ENCODE measurements at places on chromosomes 11 and 22.

- no peak for DNase-seq
These were observed 749.8 kb upstream of the ARHGAP42 start for GRCh38 chr11:99937330-99937729.

DNA sequence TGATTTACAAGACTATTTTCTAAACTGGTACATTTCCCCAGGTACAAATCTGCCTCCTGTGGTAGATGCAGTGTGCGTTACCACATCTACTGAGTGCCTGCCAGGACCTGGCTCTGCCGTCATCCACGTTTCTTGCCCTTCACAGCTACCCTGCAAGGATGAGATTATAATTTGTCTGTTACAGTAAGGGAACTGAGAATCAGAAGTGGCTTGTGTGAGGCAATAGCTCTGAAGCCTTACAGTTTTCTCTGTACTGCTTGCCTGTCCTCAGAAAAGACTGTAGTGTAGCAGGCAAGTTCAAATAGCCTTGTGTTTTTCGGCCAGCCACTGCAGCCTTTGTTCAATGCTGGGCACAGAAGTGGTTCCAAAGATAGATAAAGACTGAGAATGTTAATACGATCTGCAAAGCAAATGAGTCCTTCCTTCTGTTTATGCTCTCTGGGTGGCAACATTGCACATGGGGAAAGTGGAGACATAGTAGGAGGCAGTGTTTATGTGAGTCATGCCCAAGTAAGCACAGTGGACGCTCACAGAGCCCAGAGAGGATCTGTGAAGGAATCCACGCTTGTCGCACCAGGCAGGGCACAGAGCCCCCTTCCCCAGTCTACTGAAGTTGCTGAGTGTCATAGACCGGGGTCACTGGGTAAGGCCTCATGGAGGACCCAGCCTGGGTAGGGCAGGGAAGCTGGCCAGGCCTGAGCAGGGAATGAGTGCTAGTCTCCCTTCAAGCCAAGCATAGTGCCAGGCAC, 49.1 kb downstream of the MICAL2 start:
- DNase-seq, result no peak

- no peak for DNase-seq
These were observed 2.5 kb downstream of the TAF10 start for GRCh38 chr11:6609502-6610015.

- DNase-seq, result peak; percentile 87
These were observed 26.7 kb downstream of the UPB1 start for GRCh38 chr22:24521791-24522245.

DNA sequence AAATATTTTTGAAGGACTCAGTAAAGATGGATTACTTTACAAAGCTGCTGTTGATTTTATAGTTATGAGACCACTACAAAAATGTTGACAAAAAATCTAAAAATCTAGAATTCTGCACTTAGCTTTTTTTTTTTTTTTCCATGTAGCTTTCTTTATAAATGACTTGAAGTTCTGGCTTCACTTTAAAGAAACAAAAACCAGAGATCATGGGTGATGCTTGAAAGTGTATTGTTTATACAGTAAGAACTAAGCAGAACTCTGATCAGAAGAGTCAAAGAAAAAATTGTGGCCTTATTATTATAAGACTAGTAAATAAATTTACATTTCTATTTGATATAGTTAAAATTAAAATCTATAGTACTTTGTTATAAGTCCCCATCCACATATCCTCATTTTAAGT, 301.7 kb downstream of the BLID start:
- DNase-seq, result no peak

DNA sequence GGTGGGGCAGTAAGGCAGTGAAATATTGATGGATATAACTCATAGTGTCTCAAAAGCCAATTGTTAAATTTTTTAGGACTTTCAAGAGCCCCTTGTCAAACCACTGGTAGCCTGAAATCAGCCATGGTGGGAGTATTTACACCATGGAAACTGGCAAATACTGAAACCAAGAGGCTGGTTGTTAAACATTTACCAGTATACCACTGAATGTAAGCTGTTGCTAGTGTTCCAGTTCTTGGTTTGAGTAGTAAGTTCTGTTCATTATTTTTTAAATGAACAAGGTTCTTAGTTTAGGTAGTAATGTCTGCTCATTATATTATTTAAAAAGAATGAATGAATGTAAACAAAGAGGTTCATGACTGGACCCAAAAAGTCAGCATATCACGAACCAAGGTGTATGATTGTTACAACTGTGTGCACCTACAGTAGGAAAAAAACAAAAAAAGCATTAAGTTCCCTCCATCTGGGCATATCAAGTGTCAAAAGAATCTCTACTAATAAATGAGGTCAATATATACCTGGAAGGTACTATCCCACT, 4.5 kb upstream of the EIF3F start:
- no peak for DNase-seq

DNA sequence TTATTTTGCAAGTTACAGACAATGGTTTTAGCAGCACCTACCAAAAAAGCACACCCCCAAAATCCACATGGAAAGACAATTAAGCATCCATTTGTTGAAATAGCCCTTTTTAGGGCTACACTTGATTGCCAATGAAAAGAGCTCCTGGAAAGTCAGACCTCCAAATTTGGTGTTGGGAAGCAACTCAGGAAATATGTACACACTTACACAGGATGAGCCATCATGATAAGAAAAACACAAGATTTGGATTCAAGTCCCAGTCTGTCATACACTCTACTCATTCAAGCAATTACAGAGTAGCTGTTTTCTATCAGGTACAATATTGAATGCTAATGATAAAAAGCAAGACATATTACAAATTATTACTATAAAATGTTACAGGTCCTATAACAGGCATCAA, 31.5 kb downstream of the FAM168A start:
- no peak for DNase-seq

DNA sequence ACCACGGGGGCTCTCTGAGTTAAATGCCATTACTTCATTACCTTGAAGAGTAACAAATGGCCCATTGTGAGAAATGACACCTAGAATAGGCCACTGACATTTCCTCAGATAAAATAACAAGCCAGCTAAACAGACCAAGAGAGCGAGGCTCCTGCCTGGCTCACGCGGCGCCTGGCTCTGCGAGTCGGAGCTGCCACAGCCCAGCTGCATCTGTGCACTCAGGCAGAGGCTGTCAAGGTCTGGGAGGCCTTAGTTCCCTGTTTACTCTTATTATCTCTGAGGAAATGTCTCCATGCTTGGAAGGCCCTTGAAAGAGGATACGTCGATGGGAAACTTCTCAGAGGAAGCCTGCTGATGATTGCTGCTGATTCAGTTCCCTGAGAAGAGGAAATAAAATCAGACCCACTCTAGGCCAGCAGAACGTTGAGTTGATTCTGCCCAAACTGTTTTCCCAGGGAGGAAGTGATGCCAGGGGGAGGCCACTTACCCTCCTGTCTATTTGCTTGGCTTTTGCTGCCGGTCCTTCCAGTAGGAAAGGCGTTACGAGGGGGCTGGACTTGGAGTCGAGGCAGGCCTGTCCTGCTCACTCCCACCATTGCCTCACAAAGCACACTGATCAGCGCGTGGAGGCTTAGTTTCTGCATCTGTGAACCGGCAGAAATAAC, 208.8 kb downstream of the TBC1D22A start:
- peak; percentile 49 for DNase-seq

GRCh38 chr11:1766719-1767398, 3.1 kb upstream of the CTSD start:
- DNase-seq, result no peak

GRCh38 chr11:69296890-69297786, 3.2 kb downstream of the MYEOV start:
- peak; percentile 93 for DNase-seq

DNA sequence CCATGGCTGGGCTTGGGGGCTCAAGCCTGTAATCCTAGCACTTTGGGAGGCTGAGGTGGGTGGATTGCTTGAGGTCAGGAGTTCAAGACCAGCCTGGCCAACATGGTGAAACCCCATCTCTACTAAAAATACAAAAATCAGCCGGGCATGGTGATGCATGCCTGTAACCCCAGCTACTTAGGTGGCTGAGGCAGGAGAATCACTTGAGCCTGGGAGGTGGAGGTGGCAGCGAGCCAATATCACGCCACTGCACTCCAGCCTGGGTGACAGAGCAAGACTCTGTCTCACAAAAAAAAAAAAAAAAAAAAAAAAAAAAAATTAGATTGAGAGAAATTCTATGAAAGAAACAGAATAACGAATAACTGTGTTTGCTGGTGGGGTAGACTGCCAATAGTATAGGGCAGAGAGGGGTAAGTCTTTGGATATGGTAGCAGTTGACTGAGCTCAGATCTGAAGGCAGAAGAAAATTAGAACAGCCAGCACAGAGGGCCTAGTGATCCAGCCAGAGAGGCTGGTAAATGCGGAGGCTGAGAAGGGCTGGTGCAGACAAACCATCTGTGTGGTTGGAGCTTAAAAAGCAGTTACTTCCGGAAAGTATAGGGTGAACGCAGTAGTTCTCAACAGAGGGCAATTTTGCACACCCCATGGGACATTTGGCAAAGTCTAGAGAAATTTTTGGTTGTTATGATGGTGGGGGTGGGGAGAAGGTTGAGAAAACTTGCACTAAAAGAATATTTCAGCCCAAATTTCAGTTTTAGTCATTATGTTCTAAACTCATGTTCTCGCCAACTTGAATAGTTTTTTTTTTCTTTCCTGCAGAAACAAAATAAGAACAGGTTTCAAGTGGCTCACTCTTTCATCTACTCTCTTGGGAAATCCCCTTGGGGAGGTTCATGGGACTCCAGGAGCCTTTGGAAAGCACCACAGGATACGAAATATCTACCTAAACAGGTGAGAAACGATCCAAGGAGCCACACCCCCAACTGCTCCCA, 1.6 kb upstream of the HORMAD2 start:
- DNase-seq, result no peak

GRCh38 chr11:103680826-103681225, 355.6 kb upstream of the DDI1 start:
- DNase-seq, result no peak

- DNase-seq, result peak; percentile 54
These were observed 30.1 kb downstream of the ATG16L2 start for GRCh38 chr11:72844356-72844755.

DNA sequence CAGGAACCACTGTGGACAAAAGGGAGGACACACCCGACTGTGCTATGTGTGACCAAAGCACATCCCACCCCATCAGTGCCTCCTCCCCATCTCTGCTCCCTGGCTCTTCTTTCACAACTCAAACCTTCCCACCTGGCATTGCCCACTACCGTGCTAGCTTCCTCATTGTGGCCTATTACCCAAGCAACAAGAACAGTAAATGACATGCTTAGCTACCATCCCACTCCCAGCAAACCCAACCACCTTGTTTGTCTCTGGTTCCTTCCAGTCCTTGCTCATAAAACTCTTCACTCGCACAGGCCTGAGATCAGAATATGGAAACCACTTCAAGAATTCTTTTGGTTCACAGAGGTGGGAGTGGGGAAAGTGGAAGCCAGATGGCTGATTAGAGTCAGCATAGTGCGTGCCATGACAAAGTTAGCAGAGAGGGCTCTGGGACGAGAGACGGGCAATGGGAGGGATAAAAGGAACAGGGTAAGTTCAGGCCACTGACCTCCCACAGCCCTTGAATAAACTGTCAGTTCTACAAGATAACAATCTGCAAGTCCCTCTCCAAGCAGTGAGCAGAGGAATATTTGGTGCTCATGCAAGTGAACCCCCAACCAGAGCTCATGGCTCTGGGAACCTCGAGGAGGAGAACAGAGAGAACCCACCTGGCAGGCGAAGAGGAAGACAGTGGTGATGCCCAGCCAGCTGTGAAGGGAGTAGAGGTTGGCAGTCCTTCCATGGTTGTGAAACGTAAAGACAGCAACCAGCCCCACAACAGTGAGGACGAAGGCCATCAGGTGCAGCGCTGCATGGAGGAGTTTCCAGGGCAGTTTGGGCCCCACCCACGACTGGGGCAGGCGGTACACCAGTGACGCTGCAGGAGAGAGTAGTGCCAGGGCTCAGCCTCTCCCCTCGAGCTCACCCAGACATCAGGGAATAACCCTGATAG, 8.3 kb downstream of the CYB561A3 start:
- no peak for DNase-seq

GRCh38 chr11:30585125-30585891, 845 bp downstream of the MPPED2 start:
- no peak for DNase-seq

GRCh38 chr11:46370253-46370652, 11.2 kb upstream of the MDK start:
- no peak for DNase-seq

GRCh38 chr11:1153951-1154493, 3.7 kb upstream of the MUC5AC start:
- no peak for DNase-seq

DNA sequence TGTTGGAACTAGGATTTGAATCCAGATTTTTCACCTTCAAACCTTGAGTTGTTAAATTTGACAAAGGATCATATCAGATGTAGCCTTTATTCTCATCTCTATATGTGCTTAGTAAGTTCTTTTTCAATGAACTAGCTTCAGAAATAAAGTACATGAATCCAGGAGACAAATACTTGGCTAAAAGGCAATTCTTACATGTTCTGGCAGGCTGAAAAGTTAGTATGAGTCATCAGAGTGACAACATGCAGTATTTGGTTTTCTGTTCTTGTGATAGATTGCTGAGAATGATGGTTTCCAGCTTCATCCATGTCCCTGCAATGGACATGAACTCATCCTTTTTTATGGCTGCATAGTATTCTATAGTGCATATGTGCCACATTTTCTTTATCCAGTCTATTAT, 40.4 kb downstream of the BBOX1 start:
- no peak for DNase-seq

- DNase-seq, result peak; percentile 36
These were observed 51.5 kb downstream of the FAM181B start for GRCh38 chr11:82682003-82682751.

- peak; percentile 21 for DNase-seq
These were observed 44.9 kb downstream of the WNT11 start for GRCh38 chr11:76161261-76161961.

DNA sequence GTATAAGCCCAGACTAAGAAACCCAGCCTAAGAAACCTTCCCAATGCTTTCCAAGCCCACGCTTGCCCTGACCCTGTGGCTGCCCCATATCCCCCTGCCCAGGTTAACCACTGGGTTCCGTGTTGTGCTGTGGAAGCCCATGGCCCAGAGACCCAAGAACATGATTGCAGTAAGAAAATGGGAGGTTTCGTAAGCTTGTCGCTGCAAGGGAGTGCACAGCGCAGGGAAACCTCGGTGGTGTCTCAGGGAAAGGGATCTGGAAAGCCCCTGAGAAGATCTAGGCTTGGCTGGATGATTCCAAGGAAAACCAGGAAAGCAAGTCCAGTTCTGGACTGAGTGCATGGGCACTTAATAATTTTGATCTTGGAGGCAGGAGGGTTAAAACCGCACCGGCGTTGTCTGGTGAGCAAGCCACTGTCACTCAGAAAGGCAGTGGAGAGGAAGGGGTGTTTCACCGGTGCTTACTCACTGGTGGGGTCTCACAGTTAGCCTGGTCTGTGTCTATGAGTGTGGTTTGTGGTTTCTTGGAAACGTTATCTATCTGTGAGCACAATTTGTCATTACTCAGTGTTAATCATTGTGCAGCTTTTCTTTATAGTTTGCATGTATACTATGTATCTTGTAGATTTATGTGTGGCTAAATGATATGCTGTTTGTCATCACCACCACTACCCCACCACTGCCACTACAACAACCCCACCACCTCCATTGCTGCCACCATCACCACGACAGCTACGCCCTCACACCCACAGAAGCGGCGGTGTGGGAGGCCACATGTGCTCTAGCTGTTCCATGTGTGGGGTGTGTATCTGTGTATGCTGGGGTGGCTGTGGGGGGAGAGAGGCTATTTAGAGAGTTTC, 53.3 kb upstream of the PRDM11 start:
- no peak for DNase-seq

- no peak for DNase-seq
These were observed 12.7 kb downstream of the EHF start for GRCh38 chr11:34633640-34633989.

- DNase-seq, result no peak
These were observed 23.1 kb upstream of the ANO5 start for GRCh38 chr11:22169833-22170232.

Data from large intestine (tissue), 12 donors.